ENCODE measurements at places on chromosomes 5 and 9.

DNA sequence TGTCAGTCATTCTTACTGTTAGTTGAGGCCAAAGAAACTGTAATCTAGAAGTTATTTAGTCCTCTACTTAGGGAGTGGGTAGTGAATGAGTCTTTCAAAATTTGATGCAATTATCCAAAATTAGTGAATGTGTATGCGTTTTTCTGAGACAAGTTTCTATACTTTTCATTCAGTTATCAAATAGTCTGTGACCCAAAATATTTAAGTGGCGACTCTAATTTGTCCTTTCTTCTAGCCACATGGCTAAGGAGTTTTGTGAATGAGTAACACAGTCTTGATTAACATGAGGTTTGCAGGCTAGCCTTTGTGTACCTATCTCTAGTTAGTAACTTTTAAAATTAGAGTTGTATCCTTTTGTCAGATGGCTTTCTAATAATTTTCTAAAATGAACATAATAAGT lies 45.6 kb downstream of the COMMD10 start:
- peak; percentile 12 for DNase-seq

GRCh38 chr5:55481293-55481855 lies 53.4 kb downstream of the PLPP1 start:
- DNase-seq: peak; percentile 11

DNA sequence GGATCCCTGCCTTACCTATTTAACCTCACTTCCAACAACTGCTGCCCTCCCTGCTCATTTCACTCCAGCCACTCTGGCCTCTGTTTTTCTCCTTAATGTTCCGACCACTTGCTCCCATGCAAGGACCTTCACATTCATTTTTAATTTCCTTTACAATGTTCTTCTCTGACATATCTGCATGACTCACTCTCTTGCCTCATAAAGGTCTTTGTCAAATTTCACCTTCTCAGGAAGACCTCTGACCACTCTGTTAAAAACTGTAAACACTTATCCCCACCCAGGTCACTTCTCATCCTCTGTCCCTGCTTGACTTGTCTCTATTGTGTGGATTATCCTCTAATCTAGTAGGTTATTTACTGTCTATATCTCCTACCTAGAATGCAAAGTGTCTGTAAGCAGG lies 751.2 kb downstream of the BRINP1 start:
- no peak for DNase-seq

GRCh38 chr5:87361536-87362213 lies 51.1 kb downstream of the CCNH start:
- no peak for DNase-seq

DNA sequence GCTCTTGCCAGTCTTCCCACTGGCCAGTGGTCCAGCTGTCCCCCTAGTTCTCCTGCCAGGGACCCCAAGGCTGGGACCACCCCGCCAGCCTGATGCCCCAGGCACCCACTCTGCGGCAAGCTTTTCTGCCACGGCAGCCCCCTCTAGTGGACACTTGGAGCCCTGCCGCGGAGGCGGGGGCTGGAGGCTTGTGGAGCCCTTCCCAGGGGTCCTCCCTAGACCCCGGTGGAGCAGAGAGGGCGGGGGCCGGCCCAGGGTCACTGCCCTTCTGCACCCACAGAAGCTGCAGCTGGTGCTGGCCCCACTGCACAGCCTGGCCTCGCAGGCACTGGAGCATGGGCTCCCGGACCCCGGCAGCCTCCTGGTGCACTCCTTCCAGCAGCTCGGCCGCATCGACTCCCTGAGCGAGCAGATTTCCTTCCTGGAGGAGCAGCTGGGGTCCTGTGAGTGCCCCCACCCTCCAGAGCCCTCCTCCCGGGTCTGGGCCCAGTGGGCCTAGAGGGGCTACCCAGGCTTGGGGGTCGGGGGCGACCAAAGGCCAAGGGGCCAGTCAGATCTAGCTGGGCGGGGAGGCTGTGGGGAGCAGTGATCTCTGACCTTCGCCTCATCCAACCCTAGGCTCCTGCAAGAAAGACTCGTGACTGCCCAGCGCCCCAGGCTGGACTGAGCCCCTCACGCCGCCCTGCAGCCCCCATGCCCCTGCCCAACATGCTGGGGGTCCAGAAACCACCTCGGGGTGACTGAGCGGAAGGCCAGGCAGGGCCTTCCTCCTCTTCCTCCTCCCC lies 9.1 kb downstream of the EGFL7 start:
- DNase-seq: peak; percentile 83

- no peak for DNase-seq
Measured at GRCh38 chr5:159286420-159287035, 23.4 kb downstream of the UBLCP1 start.

DNA sequence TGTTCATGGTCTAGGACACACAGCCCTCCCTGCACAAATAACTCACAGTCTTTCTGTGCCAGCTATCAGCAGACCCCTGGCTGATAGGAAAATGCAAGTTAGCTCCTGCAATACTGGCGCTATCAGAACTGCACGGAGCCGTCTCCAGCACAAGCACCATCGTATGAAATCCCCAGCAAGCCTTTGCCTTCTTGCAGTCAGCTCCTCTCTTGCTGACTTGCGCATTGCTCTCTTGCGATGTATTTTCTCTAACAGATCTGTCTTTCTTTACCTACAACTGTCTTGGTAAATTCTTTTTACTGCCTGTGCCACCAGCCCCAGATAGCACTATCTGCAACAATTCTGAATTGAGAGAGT lies 25.1 kb upstream of the UGCG start:
- no peak for DNase-seq

GRCh38 chr5:132961887-132962286 lies 1.5 kb downstream of the AFF4 start:
- no peak for DNase-seq

- peak; percentile 28 for DNase-seq
Measured at GRCh38 chr5:125326150-125326510, 579.7 kb upstream of the ZNF608 start.

DNA sequence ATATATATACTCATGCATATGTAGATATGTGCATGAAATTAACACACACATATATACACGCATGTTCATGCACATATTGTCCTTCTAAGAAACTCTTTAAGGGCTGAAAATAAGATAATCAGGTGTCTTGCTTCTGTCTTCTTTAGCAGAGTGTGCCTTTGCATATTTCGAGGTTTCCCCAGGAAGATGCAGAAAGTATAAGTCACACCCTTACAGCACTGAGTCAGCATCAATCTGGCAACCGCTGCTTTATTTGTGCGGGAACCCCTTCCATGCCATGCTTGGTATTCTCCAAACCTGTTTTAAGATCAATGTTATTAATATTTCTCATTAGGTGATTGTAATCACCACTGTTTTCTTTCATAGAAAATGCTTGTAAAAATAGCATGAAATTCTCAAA lies 557.9 kb downstream of the CAAP1 start:
- DNase-seq: no peak

DNA sequence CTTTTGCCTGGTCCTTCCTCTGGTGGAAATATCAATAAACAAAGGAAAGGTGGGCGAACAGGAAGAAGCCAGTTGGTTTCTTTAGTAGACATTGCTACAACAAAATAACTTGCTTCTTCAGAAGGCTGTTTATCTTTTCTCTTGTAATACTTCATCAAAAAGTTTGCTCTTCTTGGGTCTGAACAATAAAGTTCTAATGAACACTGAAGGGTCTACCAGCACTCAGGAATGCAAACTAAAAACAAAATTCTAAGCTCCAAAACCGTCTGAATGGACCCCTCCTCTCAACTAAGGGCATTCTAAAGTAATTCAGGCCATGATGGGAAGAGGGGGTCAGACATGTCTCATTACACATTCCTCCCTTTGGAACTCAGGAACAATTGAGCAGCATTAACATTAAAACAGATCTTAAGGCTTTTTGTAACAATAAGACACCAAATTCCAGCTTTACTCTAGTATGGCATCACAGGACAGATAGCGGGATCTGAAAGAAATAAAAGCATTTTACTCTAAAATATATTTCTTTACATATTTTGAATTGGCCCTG lies 2.3 kb downstream of the TBCA start:
- no peak for DNase-seq

DNA sequence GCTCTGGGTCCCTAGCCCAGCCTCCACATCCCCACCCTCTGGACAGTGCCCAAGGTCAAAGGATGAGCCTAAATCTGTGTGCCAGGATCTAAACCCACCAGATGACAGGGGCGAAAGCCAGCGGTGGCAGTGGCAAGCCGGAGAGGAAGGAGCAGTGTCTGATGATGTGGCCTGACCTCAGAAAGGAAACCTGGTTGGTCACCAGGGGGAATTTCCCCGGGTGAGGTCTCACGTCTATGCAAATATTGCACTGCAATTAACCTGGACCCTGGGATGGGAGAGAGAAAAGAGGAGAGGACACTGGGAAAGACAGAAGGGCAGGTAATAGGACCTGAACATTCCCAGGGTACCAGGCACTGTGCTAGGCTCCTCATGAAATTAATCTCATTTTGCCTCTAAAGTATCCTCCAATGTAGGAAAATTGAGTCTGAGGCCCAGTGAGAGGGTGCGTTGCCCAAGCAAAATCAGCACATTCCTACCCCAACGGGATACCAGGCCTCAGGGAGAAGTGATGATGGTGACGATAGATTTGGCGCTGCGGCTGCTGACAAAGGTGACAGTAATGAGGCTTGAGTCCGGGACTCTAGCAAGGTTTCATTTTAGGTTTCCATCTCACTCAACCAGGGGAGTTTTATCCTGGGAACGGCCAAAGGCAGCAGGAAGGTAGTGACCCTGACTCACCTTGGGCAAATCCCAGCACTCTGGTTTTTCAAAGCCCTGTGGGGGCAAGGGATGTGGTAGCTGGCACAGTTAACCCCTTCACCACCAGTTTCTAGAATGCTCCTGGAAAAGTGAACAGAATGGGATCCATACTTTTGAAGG lies 13.4 kb upstream of the TNIP1 start:
- DNase-seq: no peak
